Activated CD8-positive, alpha-beta memory T cell treated with anti-CD3 and anti-CD28 coated beads, Interleukin-2, amount 10 ng/mL, durations not matched to agents 7 days and 5 days (primary cell): ENCODE measurements at places on chromosomes 11 and 22. TPM values are rescaled to one million over a fixed set of nuclear protein-coding genes. Genes with fewer than 3 reads are reported as not detected.

DNA sequence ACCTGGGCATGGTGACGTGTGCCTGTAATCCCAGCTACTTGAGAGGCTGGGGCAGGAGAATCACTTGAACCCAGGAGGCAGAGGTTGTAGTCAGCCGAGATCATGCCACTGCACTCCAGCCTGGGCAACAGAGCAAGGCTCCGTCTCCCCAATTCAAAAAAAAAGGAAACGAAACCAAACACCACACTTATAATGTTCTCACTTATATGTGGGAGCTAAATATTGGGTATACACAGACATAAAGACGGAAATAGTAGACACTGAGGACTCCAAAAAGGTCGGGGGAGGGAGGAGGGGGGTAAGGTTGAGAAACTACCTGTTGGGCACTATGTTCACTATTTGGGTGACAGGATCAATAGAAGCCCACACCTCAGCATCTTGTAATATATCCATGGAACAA lies 94.3 kb downstream of the GAB2 start:
- H3K4me3 ChIP-seq, result no peak overlapping the region
- H3K4me1 ChIP-seq, result peaks cover 75% of the 10 kb centered on the region
- peaks cover 40% of the 10 kb centered on the region for H3K36me3 ChIP-seq
- no peak for DNase-seq
- H3K27me3 ChIP-seq, result no peaks in the 10 kb centered on the region

GRCh38 chr11:27619039-27619574 lies 81.1 kb downstream of the BDNF start:
- no peaks in the 10 kb centered on the region for H3K4me1 ChIP-seq
- no peaks in the 10 kb centered on the region for H3K36me3 ChIP-seq
- DNase-seq, result no peak
- no peak overlapping the region for H3K4me3 ChIP-seq
- no peak overlapping the region for H3K27ac ChIP-seq
- H3K27me3 ChIP-seq, result no peaks in the 10 kb centered on the region

- H3K4me1 ChIP-seq, result peaks cover 51% of the 10 kb centered on the region
- no peaks in the 10 kb centered on the region for H3K27me3 ChIP-seq
- H3K27ac ChIP-seq, result no peak overlapping the region
- DNase-seq, result no peak
Observed at GRCh38 chr11:123474994-123475393, 44.9 kb downstream of the GRAMD1B start.

Gene BCL2L13
- 32.7 TPM for total RNA-seq

Gene OR4D5
- not detected for total RNA-seq

Gene CD3E
- 526 TPM for total RNA-seq

Gene CHRM1
- total RNA-seq, result not detected

DNA sequence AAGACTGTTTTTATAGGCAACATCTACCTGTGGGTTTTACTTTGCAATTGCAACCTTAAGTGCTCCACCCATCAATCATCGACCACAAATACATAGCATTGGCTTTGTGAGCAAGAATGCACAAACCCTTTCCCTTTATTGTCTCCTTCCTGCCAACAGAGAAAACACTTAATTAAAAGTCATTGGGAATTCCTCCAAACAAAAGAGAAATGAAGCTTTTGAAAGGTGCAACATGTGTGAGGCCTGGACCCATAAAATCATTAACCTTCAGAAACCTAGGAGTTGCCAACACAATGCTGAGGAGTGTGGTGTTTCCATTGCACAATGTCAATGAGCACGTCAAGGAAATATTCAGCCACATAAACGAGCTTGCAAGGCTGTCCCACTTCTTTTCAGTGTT lies 223.2 kb downstream of the BLID start:
- H3K4me1 ChIP-seq, result no peaks in the 10 kb centered on the region
- H3K4me3 ChIP-seq, result no peak overlapping the region
- no peaks in the 10 kb centered on the region for H3K36me3 ChIP-seq
- no peak for DNase-seq
- no peak overlapping the region for H3K27ac ChIP-seq
- H3K27me3 ChIP-seq, result no peaks in the 10 kb centered on the region

GRCh38 chr11:58358969-58359368 lies at the start of gene OR5B17:
Gene OR5B17 (minus strand): TSS chr11:58359069. CDS start chr11:58359069, 0 bp downstream.
- DNase-seq, result no peak
- H3K36me3 ChIP-seq, result no peaks in the 10 kb centered on the region
- no peak within 1 kb of the TSS for H3K27ac ChIP-seq
- H3K4me3 ChIP-seq, result no peak within 1 kb of the TSS

Gene FOLR3
- not detected for total RNA-seq

Gene PLAAT2
- 0.73 TPM for total RNA-seq

- DNase-seq, result no peak
- H3K36me3 ChIP-seq, result no peaks in the 10 kb centered on the region
- H3K4me3 ChIP-seq, result no peak overlapping the region
- no peaks in the 10 kb centered on the region for H3K27me3 ChIP-seq
- H3K4me1 ChIP-seq, result no peaks in the 10 kb centered on the region
Observed at GRCh38 chr11:36469063-36469462, 41.0 kb downstream of the TRAF6 start.

- no peak overlapping the region for H3K27ac ChIP-seq
- no peak overlapping the region for H3K4me3 ChIP-seq
- peaks cover 8% of the 10 kb centered on the region for H3K4me1 ChIP-seq
- DNase-seq, result no peak
- H3K27me3 ChIP-seq, result peaks cover 70% of the 10 kb centered on the region
- no peaks in the 10 kb centered on the region for H3K36me3 ChIP-seq
Observed at GRCh38 chr22:45972889-45973253, 4.1 kb downstream of the WNT7B start.

GRCh38 chr22:48973694-48974041 lies 854.0 kb downstream of the BRD1 start:
- no peak overlapping the region for H3K27ac ChIP-seq
- no peak overlapping the region for H3K4me3 ChIP-seq
- DNase-seq, result no peak
- no peaks in the 10 kb centered on the region for H3K36me3 ChIP-seq
- H3K4me1 ChIP-seq, result no peaks in the 10 kb centered on the region
- no peaks in the 10 kb centered on the region for H3K27me3 ChIP-seq

GRCh38 chr22:37559901-37560607 lies at the start of gene CDC42EP1:
Gene CDC42EP1 (plus strand): TSS chr22:37560480. CDS start chr22:37566350, 5,870 bp downstream.
- no peaks in the 10 kb centered on the region for H3K36me3 ChIP-seq
- no peak for DNase-seq
- H3K4me1 ChIP-seq, result peaks cover 18% of the 10 kb centered on the region

- no peak for DNase-seq
- H3K27me3 ChIP-seq, result no peaks in the 10 kb centered on the region
- H3K4me3 ChIP-seq, result no peak overlapping the region
- H3K27ac ChIP-seq, result no peak overlapping the region
- peaks cover 2% of the 10 kb centered on the region for H3K4me1 ChIP-seq
Observed at GRCh38 chr11:113332638-113333329, 18.4 kb downstream of the TTC12 start.

DNA sequence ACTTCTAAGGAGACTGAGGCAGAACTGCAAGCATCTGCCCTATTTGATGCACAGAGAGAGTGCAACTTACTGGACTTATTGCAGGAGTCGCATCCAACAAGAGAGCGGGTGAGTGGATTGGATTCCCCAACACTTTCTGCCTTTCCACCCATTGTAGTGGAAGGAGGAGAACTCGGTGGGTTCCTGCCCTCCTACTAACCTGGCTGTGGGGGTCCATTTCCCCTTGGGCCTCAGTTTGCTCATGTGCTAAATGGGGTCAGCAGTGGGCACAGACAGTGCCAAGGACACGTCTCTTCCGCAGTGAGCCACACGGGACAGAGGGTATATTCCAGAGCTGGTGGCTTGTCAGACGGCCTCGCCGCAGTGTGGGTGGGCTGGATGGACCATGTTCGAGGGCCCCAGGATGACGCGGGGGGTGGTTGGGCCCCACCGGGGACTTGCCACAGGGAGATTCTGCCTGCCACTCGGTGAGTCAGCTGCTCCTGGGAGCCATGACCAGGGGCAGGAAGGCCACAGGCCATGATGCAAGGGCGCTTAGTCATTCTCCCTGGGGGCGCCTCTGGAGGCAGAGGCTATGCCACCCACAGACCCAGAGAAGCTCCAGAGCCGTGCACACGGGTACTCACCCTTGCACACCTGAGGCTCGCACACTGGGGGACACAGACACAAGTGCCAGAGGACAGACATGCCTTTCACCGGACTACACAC lies 8.2 kb downstream of the ALX4 start:
- no peak overlapping the region for H3K4me3 ChIP-seq
- DNase-seq, result no peak
- H3K27ac ChIP-seq, result no peak overlapping the region
- H3K27me3 ChIP-seq, result peaks cover 66% of the 10 kb centered on the region

Gene OR1S2
- total RNA-seq, result not detected

Gene GLYAT
- total RNA-seq, result not detected

Gene SPI1
- total RNA-seq, result not detected

Gene RAB36
- 0.37 TPM for total RNA-seq

Gene RFPL3
- not detected for total RNA-seq

DNA sequence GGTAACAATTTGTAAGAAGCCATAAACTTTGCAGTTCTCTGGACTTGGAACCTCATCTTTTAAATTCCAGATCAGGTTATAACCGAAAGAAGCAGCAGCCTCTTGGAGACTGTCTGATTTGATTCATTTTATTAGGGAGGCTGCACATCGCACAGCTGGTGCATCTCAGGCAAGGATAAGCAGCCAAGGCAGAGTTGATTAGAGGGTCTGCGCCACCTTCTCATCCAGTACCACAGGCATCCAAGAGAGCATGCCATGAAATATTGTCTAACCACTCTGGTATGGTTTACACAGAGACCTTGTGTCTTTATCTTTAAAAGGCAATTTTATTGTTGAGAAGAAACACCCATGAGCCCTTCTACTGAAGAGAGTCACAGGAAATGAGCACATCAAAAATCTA lies 16.2 kb upstream of the CWF19L2 start:
- DNase-seq, result no peak
- H3K27me3 ChIP-seq, result peaks cover 56% of the 10 kb centered on the region
- H3K4me3 ChIP-seq, result no peak overlapping the region
- H3K4me1 ChIP-seq, result no peaks in the 10 kb centered on the region
- H3K27ac ChIP-seq, result no peak overlapping the region

Gene SLC43A3
- 106 TPM for total RNA-seq

DNA sequence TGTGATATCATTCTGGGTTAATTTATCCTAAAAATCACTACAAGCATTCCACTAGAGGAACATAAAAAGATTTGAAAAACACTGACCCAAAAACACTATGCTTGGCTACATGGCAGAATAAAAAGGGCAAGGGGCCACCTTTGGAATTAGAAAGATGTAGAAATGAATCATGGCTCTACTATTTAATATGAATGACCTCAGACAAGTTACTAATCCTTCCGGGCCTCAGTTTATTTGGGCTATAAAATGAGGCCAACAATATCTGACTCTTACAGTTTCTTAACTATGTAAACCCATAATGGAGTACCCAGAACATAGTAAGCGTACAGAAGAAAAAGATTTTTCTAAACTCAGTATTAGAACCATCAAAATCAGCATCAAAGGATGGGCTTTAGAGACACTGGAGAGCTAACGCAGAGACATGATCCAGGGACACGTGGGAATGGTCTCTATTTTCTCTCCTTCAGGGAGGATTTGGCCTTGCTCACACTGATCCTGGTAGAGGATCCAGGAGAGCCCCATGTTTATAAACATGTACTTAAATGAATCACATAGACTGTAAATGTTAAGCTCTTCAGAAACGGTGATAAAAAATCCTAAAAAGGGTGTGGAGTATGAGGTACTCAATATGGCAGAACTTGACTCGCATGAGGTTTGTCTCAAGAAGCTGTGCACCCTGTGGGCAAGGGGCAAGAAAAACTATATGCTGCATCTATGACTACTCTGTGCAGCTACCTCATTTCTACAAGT lies 288.4 kb upstream of the PITPNB start:
- peaks cover 2% of the 10 kb centered on the region for H3K27me3 ChIP-seq
- no peaks in the 10 kb centered on the region for H3K4me1 ChIP-seq
- no peak overlapping the region for H3K4me3 ChIP-seq
- H3K27ac ChIP-seq, result no peak overlapping the region
- no peak for DNase-seq

Gene MYRF
- 2.1 TPM for total RNA-seq

DNA sequence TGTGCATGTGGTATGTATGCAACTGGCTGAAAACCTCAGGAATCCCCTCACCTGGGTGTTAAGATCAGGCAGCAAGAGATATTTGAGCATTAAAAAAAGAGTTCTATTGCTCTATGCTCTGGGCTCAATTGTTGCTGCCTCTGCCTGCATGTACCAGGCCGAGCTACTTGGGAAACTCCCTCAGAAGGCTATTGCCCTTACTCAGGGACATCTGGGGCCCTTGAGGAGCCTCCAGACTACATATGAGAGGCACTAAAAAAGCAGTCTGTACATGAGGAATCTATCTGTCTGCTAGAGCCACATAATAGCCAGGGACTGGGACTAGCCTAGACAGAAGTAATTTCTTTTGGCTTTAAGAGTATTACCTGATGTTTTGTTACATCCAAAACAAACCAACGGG lies 120.1 kb downstream of the SWAP70 start:
- H3K27ac ChIP-seq, result no peak overlapping the region
- no peak overlapping the region for H3K4me3 ChIP-seq
- peaks cover 2% of the 10 kb centered on the region for H3K36me3 ChIP-seq
- H3K27me3 ChIP-seq, result no peaks in the 10 kb centered on the region
- H3K4me1 ChIP-seq, result peaks cover 5% of the 10 kb centered on the region
- no peak for DNase-seq

GRCh38 chr22:17603668-17604067 lies 24.9 kb downstream of the ATP6V1E1 start:
- DNase-seq, result no peak
- no peak overlapping the region for H3K27ac ChIP-seq
- no peaks in the 10 kb centered on the region for H3K27me3 ChIP-seq
- no peak overlapping the region for H3K4me3 ChIP-seq
- peaks cover 5% of the 10 kb centered on the region for H3K4me1 ChIP-seq

DNA sequence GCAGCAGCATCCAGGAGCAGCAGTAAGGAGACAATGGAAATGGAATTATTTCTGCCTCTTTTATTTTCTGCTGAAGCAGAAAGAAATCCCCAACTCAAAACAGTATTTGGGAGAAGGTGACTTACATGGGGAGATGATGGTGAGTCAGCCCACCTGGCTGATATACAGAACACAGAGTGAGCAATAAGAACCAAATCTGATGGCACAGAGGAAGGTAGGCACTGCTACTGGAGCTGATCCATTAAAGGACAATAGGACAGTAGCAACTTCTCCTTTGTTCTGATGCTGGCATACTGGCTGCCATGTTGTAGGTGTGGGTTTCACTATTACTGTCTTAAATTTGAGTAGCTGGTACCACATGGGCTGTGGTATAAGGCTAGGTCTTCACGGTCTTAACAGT lies 45.2 kb downstream of the CLPB start:
- peaks cover 8% of the 10 kb centered on the region for H3K36me3 ChIP-seq
- H3K27me3 ChIP-seq, result no peaks in the 10 kb centered on the region
- no peak for DNase-seq
- H3K27ac ChIP-seq, result no peak overlapping the region
- H3K4me3 ChIP-seq, result no peak overlapping the region
- no peaks in the 10 kb centered on the region for H3K4me1 ChIP-seq

Gene CLDN5
- not detected for total RNA-seq

Gene C11orf65
- 0.61 TPM for total RNA-seq

GRCh38 chr22:49833340-49834007 lies 5.8 kb upstream of the BRD1 start:
- peaks cover 30% of the 10 kb centered on the region for H3K4me1 ChIP-seq
- no peak for DNase-seq
- H3K4me3 ChIP-seq, result no peak overlapping the region
- H3K27ac ChIP-seq, result no peak overlapping the region
- no peaks in the 10 kb centered on the region for H3K36me3 ChIP-seq
